ENCODE measurements at places on chromosomes 1 and 21.

DNA sequence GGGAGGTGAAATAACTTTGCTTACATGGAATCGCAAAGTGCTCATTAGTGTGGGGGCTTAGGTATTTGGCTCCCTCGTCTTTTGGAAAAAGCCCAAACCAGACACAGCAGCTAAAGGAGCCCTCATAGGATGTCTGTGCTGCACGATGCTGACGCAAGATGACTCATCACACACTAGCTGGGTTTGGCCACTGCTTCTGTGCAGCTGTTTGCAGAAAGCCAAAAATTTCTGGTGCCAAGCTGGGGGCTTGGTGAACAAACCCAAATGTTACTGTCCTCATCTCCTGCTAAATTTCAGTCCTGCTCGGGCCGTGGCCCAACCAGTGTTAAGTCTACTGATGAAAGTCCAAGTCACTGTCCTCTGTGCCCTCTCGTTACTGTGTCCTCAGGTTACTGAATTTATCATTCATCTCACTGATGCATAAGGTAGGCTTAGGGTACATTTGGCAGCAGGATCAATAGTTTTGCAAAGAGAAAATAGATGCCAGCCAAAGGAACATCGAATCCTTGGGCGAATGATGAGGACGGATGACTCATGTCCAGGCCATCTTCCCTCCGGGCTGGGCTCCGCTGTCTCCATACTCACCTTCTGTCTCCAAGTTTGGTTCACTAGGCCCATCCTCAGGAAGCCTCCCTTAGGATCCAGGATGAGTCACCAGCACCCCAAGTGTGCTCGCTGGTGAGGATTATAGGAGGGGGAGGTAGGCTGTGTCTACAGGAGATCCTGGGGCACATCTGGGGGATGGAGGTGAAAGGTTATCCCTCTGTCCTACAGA lies 177.7 kb downstream of the ADSS2 start:
- no peaks in the 10 kb centered on the region for H3K4me1 ChIP-seq
- no peaks in the 10 kb centered on the region for H3K36me3 ChIP-seq
- no peak for ATAC-seq

- no peaks in the 10 kb centered on the region for H3K36me3 ChIP-seq
- H3K27ac ChIP-seq: no peak overlapping the region
- no peaks in the 10 kb centered on the region for H3K27me3 ChIP-seq
Measured at GRCh38 chr1:225371366-225372010, 56.4 kb downstream of the LBR start.

DNA sequence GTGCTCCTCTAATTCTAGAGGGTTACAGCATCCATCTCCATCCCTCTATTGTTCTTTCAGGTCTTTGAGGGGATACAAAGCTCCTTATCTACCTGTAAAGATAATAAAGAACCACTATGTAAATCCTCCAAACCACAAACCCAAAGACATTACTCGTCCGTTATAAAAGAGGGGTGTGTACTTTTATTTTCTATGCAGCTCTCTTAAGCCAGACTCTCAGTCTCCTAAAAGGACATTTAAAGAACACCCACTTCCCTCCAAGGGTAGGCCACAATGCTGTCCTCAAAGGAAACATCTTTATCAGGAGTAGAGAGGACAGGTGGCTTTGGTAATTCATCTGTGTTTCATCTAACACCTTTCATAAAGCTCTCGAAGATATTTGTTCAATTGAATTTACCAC lies 67.9 kb upstream of the DYNLT5 start:
- H3K36me3 ChIP-seq: no peaks in the 10 kb centered on the region
- no peak overlapping the region for H3K27ac ChIP-seq
- H3K4me1 ChIP-seq: no peaks in the 10 kb centered on the region
- ATAC-seq: no peak
- peaks cover 7% of the 10 kb centered on the region for H3K27me3 ChIP-seq

GRCh38 chr1:45177452-45177851 lies 29.0 kb downstream of the ZSWIM5 start:
- H3K4me3 ChIP-seq: no peak overlapping the region
- H3K4me1 ChIP-seq: no peaks in the 10 kb centered on the region
- no peak overlapping the region for H3K27ac ChIP-seq

DNA sequence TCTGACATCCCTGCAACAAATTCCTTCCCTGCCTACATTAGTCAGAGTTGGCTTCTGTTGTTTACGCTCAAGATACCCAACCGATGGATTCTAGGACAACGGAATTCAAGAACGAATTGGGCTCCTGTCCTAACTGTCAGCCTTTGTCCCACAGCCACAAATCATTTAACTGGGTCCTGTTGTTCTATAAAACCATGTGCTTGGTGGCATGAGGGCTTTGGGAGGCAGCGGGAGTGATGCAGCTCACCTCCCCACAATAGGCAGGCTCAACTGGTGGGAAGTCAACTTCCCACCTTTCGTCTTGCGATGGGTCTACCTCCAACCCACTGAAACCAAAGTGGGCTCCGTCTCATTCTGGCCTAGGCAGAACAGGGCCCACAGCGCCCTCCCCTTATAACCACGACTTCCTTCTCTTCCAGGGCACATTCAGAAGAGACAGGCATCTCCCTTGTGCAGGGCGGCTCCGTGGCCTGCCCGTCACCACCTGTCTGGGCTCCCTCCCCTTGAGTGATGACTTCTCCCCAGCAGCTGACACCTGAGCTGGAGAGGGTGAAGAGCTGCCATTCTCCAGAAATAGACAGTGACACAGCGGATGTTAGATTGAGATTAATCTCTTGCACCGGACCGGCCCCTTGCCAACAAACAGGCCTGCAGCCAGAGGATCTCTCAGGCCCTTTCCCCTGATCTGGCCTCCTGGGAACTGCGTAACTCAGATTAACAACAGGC lies 26.5 kb downstream of the LRRC38 start:
- H3K4me1 ChIP-seq: no peaks in the 10 kb centered on the region
- no peaks in the 10 kb centered on the region for H3K36me3 ChIP-seq
- H3K27ac ChIP-seq: no peak overlapping the region
- no peak overlapping the region for H3K4me3 ChIP-seq
- no peak for ATAC-seq
- peaks cover 40% of the 10 kb centered on the region for H3K27me3 ChIP-seq

DNA sequence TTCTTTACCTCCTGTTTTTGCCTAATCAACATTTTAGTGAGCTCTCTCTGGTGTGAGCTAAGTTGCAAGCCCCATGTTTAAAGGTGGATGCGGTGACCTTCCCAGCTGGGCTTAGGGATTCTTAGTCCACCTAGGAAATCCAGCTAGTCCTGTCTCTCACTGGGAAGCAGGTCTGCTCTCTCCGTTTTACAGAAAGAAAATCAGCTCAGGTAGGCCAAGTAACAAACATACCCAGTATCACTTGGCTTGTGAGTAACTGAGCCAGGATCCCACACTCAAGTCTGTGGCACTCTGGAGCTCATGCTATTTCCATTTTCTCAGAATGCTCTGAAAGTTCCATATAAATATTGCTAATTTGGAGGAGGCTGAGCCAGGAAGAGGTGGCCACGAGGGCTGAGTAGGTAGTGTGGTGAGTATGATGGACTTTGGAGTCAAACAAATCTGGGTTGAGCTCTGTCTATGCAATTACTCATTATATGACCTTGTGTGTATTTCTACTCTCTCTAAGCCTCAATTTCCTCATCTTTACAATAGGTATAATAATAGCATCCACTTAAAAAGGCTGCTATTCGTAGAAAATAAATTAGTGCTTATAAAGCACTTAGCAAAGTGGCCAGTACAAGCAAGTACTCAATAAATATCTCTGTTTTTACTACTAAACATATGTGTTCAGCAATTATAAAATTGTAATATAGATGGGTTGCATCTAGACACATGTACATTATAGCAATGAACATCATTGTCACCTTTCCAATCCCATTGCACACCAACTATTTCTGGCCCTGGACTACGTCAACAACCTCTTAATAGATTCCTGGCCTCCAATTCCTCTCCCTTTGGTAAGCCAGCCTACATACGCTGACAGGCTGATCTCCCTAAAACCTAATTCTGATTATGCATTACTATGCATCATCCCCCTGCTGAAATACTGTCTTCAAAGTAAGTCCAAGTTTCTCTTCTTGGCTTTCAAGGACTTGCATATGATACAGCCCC lies 32.7 kb upstream of the DHCR24 start:
- H3K36me3 ChIP-seq: no peaks in the 10 kb centered on the region
- H3K4me3 ChIP-seq: no peak overlapping the region
- ATAC-seq: no peak
- peaks cover 13% of the 10 kb centered on the region for H3K27me3 ChIP-seq
- H3K27ac ChIP-seq: no peak overlapping the region
- H3K4me1 ChIP-seq: no peaks in the 10 kb centered on the region

All from stimulated activated memory B cell treated with anti-CD40 and anti-IgM and Interleukin-4, amounts not matched to agents 10 μg/mL and 1 μg/mL and 100 μg/mL, for 72 hours (primary cell).